ENCODE measurements at places on chromosomes 12 and 14. TPM values are rescaled to one million over a fixed set of nuclear protein-coding genes. Genes with fewer than 3 reads are reported as not detected.

GPR135 gene
- 0.59 TPM for total RNA-seq

JAG2 gene
- 13.0 TPM for total RNA-seq

KIF26A gene
- 61.0 TPM for total RNA-seq

PMCH gene
- not detected for total RNA-seq

RNF212B gene
- total RNA-seq = not detected

PZP gene
- not detected for total RNA-seq

SLC5A8 gene
- total RNA-seq = not detected

RPGRIP1 gene
- total RNA-seq = 0.11 TPM

PRB4 gene
- not detected for total RNA-seq

PLEKHH1 gene
- 16.5 TPM for total RNA-seq

KRT82 gene
- not detected for total RNA-seq

RAPGEF3 gene
- total RNA-seq = 11.8 TPM

PLCZ1 gene
- not detected for total RNA-seq

KRT77 gene
- not detected for total RNA-seq

GRCh38 chr12:130568501-130568900 is 147.6 kb downstream of the RIMBP2 start:
- DNase-seq = no peak

- no peak for DNase-seq
Observed at GRCh38 chr14:64771161-64771560, 66.9 kb downstream of the PLEKHG3 start.

GRCh38 chr14:94545131-94545841 is 16.0 kb upstream of the SERPINA4 start:
- DNase-seq = peak; percentile 48

GRCh38 chr12:59388694-59389093 is 207.1 kb upstream of the SLC16A7 start:
- no peak for DNase-seq

- peak; percentile 23 for DNase-seq
Observed at GRCh38 chr14:73722581-73722980, 8.4 kb upstream of the PNMA1 start.

- DNase-seq = peak; percentile 35
Observed at GRCh38 chr12:117646520-117646919, 285.1 kb upstream of the NOS1 start.

GRCh38 chr12:31915446-31915845 is 43.8 kb upstream of the RESF1 start:
- DNase-seq = no peak

- no peak for DNase-seq
Observed at GRCh38 chr12:4824380-4824779, 85.3 kb upstream of the KCNA1 start.

DNA sequence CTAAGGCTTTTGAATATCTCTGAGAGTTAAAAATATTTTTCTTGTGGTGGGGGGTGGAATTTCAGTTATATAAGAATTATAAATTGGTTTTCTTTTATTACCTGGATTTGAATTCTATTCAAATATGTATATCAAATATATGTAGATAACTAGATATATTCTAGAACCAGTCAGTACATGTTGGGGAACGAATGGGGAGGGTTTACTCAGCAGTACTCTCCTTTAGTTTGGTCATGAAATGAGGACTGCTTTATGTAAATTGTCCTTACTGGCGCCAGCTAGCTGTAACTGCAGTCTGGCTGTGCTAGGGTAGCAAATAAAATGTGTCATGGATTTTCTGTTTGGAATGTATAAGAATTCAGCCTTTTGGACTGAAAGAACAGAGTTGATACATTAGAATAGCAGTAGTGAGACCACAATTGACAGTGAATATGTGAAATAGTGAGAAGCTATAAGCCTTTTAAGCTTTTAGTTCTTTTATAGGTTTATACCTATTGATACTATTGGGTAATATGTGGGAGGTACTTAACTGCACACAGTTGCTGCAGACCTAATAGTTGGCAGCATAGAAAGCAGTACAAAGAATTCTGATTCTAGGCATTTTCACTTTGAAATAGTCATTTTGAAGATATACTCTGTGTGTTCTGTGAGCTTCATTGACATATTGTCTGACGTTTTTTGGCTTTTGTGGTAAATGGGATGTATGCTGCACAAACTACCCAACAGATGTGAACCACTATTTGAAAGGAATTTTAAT is 29.0 kb downstream of the ATF7IP start:
- DNase-seq = peak; percentile 35

GRCh38 chr12:19387161-19387560 is 52.1 kb upstream of the AEBP2 start:
- DNase-seq = no peak

DNA sequence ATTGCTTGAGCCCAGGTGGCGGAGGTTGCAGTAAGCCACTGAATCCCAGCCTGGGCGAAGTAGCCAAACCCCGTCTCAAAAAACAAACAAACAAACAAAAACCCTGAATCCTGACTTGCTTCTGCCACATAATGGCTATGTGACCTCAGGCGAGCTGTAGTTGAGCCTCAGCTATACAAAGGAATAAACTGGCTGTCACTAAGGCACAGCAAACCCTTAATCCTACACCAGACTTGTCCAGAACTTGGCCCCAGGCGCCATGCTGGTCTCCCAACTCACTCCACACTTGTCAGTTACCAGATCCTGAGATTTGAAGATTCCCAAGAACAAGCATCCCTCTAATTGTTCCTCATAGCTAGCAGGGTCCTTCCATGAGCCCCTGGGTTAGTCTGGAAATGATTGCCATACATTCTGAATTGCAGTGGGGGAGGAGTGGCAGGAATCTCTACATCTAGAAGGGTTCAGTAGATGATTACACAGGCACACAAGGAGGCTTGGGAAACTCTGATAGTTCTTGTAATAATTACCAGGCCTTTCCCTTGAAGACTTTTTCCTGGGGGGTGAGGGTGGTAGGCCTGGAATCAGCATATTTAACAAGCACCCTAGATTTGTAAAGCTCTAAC is 9.9 kb downstream of the MAP3K12 start:
- no peak for DNase-seq

DNA sequence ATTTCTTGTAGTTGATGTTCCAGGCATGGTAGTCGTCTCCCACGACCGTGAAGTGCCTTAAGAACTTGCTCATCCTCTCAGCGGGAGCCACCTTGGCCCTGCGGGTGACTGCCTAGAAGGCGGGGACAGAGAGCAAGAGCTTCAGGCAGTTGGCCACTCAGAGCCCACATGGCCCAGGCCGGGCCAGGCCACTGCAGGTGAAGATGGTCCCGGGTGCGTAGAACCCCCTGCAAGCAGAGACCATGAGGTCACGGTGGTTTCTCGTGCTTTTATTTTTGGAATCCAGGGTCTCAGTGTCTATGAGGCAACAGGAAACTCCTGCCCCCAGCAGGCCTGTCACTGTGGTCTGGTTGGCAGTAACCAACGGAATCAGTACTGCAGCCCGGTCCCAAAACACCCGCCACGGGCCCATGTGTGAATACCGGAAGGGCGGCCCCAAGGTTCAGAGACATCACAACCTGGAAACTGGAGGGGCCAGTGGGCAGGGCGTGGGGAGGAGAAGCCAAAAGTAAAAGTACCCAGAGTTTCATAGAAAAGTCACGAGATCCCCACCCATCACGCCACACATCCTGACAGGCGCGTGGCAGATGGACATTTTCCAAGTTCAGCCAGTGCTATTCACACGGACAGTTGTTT is 27.5 kb downstream of the HVCN1 start:
- peak; percentile 52 for DNase-seq

GRCh38 chr12:92571844-92572543 is 130.8 kb upstream of the PLEKHG7 start:
- no peak for DNase-seq

- no peak for DNase-seq
Observed at GRCh38 chr14:38291681-38292467, 36.0 kb upstream of the CLEC14A start.

GRCh38 chr14:103206023-103206481 is 82.8 kb downstream of the TNFAIP2 start:
- DNase-seq = peak; percentile 44

DNA sequence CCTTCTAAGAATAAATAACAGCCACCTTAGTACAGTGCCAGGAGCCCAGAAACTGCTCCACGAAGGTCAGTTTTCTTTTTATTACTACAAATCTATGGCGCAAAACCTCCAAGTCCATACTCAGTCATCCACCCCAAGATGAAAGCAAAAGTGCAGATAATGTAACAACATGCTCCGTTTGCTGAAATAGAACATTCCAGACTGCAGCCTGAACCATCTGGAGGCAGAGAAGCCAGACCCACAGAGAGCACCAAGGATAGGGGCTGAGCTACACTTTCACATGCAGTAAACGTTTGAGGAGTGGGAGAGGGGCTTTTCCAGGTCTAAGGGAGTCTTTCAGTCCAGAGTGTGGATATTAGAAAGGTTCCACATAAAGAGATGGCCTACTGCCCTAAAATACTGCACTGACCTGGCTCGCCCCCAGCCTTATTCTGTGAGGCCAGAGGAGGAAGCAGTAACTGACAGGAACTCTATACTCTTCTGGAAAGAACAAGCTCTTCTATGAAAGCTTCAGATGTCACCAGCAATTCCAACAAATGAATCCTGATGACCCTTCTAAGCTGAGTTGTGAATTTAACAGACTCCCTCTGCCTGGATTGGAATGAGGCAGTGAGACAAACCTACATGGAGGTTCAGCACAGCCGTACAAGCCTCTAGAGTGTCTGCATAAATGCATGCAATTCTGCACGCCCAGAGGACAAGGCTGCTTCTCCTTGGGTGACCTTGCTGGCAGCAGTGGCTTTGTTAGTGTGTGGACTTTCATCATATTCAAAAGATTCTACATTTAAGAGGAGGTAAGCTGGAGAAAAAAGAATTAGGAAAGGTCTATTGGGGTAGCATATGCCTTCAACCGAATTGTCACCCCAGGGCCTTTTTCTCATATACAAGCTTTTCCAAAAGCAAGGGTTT is 153.9 kb upstream of the EGLN3 start:
- DNase-seq = no peak

DNA sequence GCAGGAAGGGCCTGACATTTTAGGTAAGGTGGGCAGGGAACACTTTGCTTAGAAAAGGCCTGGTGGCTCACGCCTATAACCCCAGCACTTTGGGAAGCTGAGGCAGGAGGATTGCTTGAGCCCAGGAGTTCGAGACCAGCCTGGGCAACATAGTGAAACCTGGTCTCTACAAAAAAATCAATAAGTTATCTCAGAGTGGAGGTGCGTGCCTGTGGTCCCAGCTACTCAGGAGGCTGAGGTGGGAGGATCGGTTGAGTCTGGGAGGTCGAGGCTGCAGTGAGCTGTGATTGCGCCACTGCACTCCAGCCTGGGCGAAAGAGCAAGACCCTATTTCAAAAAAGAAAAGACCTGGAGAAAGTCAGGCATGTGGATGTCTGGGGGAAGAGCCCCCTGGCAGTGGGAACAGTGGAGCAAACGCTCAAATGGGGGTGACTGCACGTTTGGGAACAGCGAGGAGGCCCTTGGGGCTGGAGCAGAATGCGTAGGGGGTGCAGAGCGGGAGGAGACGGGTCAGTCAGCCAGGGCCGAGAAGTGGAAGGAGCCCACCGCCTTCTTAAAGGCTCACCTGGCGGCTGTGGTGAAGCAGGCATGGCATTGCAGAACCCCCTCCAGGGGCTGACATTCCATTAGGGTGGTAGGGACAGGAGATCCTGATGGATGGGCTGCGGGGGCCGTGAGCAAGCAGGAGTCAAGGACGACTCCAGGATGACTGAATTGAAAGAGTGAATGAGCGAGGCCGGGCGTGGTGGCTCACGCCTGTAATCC is 6.2 kb upstream of the KIF26A start:
- peak; percentile 37 for DNase-seq

DNA sequence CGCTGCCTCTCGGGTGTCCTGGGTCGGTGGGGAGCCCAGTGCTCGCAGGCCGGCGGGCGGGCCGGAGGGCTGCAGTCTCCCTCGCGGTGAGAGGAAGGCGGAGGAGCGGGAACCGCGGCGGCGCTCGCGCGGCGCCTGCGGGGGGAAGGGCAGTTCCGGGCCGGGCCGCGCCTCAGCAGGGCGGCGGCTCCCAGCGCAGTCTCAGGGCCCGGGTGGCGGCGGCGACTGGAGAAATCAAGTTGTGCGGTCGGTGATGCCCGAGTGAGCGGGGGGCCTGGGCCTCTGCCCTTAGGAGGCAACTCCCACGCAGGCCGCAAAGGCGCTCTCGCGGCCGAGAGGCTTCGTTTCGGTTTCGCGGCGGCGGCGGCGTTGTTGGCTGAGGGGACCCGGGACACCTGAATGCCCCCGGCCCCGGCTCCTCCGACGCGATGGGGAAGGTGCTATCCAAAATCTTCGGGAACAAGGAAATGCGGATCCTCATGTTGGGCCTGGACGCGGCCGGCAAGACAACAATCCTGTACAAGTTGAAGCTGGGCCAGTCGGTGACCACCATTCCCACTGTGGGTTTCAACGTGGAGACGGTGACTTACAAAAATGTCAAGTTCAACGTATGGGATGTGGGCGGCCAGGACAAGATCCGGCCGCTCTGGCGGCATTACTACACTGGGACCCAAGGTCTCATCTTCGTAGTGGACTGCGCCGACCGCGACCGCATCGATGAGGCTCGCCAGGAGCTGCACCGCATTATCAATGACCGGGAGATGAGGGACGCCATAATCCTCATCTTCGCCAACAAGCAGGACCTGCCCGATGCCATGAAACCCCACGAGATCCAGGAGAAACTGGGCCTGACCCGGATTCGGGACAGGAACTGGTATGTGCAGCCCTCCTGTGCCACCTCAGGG is 679 bp downstream of the ARF6 start:
- peak; percentile 85 for DNase-seq

DNA sequence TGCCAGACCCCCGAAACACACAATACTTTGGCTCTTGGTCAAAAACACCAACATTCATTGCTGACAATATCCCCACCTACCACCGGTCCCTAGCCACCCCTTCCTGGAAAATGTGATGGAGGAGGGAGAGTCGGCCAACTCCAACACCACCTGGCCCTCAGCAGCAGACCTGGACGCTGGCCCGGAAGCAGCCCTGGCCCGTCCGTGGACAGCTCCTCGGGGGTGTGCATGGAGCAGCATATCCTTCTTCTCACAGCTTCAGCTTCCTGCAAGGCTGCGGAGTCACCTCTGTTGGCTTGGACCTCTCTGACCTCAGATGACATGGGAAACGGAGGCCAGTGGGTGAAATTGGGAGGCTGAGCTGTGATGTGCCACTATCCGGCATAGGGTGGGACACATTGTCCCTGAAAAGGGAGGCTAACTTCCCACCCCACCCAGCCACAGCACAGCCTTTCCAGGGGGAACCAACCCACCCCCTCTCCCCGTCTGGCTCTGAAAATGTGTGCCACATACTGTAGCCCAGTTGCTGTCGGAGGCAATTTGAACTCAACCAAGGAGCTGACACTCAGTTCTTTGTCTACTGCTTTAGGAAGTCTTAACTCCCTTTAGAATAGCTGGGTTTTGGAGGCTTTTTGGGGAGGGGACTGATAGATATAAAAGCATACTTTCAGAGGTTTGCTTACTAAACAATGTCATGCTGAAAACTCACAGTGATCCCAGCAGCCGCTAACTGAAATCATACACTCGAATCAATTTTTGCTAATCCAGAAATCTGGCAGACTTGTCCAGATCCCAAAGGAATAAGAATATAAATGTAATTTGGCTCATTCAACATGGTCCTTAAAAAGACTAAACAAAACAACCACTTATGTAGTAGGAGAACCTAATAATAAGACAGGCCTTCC is 43.1 kb upstream of the LTA4H start:
- no peak for DNase-seq
